Hematopoietic multipotent progenitor cell (in vitro differentiated cells): ENCODE measurements at places on chromosomes 12 and 14.

- no peak for DNase-seq
Measured at GRCh38 chr12:126337556-126338441, 1272.6 kb downstream of the AACS start.

- DNase-seq = no peak
Measured at GRCh38 chr12:96878704-96879103, 28.4 kb upstream of the NEDD1 start.

- no peak for DNase-seq
Measured at GRCh38 chr14:51593397-51593796, 58.3 kb upstream of the FRMD6 start.

DNA sequence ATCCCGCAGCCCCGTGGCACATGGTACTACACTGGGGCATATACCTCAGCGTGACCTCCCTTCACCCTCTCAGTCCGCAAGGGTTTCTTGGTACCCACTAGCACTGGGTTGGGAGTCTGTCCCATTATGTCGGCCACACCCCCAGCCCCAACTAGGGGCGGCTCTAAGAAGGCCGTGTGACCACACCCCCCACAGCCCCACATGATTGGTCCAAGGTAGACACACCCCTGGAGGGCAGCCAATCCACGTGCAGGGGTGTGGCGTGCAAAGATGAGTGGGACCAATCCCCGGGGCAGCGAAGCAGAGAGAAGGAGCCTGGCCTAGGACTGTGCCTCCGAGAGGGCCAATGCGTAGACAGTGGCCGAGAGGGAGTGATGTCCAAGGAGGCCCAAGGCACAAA is 34.6 kb upstream of the BEGAIN start:
- DNase-seq = no peak
